ENCODE measurements at places on chromosomes 4 and X.

DNA sequence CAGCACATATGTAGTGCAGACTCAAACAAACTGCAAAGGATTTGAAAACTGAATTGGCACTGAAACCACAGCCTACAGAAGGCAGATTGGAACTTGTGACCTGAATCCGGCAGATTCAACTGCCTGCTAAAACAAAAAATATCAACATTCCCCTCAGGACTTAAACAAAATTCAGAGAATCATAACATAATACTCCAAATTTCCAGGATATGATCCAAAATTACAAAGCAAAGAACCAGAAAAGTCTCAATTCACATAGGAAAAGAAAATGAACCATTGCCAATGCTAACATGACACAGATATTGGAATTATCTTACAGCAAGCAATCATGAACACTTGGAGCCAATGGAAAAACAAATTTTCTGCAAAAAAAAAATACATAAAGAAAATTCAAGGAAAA lies 250.4 kb downstream of the PRDM5 start:
- H3K4me3 ChIP-seq: no peak overlapping the region
- no peaks in the 10 kb centered on the region for H3K27me3 ChIP-seq
- no peaks in the 10 kb centered on the region for H3K4me1 ChIP-seq
- no peaks in the 10 kb centered on the region for H3K36me3 ChIP-seq
- no peak overlapping the region for H3K27ac ChIP-seq

GRCh38 chr4:128623508-128624215 lies 185.8 kb upstream of the JADE1 start:
- H3K27ac ChIP-seq: no peak overlapping the region
- H3K27me3 ChIP-seq: no peaks in the 10 kb centered on the region
- DNase-seq: no peak
- H3K4me1 ChIP-seq: no peaks in the 10 kb centered on the region
- H3K36me3 ChIP-seq: no peaks in the 10 kb centered on the region

GRCh38 chrX:729583-730409 lies 99.2 kb downstream of the SHOX start:
- H3K27me3 ChIP-seq: no peaks in the 10 kb centered on the region
- H3K27ac ChIP-seq: no peak overlapping the region
- no peaks in the 10 kb centered on the region for H3K36me3 ChIP-seq
- no peaks in the 10 kb centered on the region for H3K4me1 ChIP-seq

DNA sequence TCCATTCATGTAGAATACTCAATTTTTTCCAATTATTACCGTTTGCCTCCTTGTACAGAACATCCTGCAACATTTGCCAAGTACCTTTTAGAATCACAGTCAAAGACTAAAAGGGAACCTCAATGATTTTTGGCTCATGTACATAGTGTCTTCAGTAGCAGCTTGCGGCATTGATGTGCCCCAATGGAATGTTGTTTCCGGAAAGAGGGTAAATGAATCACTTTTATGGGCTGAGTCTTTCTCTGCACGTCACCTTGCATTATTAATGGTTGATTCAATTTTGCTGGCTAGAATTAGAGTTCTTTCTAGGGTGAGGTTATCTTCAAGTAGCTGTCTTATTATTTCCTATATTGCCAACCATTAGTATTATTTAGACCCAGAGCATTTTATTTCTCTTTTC lies 116.9 kb upstream of the GABRA2 start:
- H3K4me3 ChIP-seq: no peak overlapping the region
- DNase-seq: no peak
- no peaks in the 10 kb centered on the region for H3K27me3 ChIP-seq
- H3K4me1 ChIP-seq: no peaks in the 10 kb centered on the region

- no peak overlapping the region for H3K27ac ChIP-seq
- no peaks in the 10 kb centered on the region for H3K36me3 ChIP-seq
- H3K4me3 ChIP-seq: no peak overlapping the region
Measured at GRCh38 chrX:50492720-50493119, 22.1 kb upstream of the DGKK start.

DNA sequence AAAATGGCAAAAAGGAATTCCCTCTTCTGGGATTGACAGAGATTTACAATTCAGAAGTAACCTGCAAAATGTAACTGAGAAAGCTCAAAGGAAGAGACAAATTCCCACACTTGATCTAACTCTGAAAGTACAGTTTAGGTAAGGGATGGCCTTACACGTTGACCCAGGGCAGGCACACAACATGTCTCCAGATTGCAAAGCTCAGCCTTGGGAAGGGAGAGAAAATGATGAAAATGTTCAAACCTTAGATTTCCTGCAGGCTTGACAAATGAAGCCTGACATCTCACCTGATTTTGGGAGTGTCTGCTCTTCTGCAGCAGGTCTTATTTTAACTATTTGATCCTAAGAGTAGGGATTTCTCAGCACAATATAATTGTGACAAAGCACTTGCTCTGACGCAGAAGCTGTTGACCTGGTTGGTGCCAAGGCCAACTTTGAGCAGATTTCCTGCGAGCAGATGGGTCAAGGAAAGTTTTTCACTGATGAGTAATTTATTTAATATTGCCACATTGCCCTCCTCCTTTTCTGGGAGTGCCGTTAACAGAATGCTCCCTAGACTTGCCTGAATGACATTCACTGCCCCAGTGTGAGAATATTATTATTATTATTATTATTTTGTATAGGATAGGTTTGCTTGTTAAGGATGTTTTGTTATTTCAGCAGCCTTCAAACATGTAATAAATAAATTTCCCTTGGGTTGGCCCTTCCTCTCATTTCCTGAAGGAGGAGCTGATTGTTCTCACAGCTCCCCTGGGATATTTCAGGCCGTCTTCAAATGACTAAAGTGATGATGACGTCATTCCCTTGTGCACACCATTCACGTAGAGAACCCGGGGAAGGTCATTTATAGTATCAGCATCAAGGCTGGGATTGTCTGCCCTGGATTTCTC lies 157.1 kb downstream of the VEGFC start:
- H3K27ac ChIP-seq: no peak overlapping the region
- H3K4me1 ChIP-seq: no peaks in the 10 kb centered on the region
- H3K27me3 ChIP-seq: no peaks in the 10 kb centered on the region
- H3K4me3 ChIP-seq: no peak overlapping the region
- no peaks in the 10 kb centered on the region for H3K36me3 ChIP-seq

DNA sequence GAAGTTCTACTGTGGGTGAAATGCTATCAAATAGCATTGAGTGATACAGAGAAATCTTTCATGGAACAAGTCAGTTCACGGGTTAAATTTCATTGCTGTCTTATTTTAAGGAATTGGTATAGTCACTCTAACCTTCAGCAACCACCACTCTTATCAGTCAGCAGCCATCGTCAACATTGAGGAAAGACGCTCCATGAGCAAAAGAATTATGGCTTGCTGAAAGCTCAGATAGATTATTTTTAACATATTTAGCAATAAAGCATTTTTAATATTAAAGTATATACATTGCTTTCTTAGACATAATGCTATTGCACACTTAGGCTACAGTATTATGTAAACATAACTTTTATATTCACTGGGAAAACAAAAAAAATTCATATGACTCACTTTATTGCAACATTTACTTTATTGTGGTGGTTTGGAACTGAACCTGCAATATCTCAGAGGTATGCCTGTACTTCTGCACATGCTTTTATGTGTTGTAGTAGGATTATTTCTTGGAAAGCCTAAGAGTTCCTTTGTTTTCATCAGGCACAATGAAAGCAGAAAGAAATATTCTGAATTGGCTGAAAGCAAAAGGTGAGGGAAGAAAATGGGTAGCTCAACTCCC lies 586.7 kb downstream of the GBA3 start:
- no peak for DNase-seq
- H3K4me3 ChIP-seq: no peak overlapping the region
- no peaks in the 10 kb centered on the region for H3K27me3 ChIP-seq
- no peaks in the 10 kb centered on the region for H3K36me3 ChIP-seq

GRCh38 chr4:47122592-47123291 lies 91.4 kb downstream of the GABRB1 start:
- no peak overlapping the region for H3K4me3 ChIP-seq
- no peak overlapping the region for H3K27ac ChIP-seq
- no peaks in the 10 kb centered on the region for H3K4me1 ChIP-seq
